ENCODE measurements at places on chromosomes 2 and 18.

DNA sequence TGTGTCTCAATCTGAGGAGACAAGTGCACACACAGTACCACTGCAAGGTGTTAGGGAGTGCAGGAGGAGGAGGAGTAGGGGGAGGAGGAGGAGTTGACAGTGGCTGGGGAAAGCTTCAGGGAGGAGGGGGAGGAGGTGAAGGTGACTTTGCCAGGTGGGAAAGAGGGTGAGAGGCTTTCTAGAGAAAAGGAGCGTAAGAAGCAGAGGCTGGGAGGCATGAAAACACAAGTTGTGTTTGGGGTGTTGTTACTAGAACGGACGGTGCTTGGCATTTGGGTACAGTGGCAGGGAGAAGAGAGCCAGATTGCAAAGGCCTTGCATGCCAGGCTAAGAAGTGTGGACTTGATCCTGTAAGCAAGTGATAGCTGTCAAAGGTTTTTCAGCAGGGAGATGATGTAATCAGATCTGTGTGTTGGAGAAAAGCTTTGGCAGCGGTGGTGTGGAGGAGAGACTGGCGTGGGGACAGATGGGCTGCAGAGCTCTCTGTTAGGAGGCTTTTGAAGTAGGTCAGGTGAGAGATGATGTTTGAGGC is 16.2 kb downstream of the TANC1 start:
- no peak for DNase-seq

DNA sequence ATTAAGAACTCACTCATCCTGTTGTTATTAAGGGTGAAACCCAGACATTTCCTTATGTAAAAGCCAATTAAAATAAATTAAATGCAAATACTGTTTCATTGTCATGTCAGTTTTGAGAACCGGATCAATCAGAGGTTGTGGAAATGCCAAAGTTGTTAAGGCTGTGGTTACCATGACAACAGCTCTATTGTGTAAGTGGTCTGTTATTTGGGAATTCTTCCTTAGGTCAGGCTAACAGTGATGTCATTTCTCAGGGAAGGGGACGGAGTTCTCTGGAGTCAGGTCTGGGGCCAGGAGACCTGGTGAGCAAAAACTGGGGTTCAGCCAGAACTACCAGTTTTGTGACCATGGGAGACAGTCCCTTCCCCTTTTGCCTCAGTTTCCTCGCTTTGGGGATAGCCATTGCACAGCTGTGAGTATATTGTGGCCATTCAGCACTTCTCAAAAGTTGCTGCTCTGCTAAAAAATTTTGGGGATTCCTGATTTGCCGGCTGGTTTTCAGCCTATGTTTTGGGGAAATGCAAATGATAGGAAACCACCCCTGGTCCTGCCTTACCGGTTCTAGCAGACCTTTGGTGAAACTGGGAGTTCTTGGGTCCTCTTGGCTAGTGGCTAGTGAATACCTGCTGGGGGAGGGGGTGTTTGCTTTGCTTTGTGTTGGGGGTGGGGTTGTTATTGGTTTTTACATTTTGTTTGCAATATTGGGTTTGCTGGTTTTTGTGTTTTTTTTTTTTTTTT is 21.6 kb downstream of the HPCAL1 start:
- no peak for DNase-seq

DNA sequence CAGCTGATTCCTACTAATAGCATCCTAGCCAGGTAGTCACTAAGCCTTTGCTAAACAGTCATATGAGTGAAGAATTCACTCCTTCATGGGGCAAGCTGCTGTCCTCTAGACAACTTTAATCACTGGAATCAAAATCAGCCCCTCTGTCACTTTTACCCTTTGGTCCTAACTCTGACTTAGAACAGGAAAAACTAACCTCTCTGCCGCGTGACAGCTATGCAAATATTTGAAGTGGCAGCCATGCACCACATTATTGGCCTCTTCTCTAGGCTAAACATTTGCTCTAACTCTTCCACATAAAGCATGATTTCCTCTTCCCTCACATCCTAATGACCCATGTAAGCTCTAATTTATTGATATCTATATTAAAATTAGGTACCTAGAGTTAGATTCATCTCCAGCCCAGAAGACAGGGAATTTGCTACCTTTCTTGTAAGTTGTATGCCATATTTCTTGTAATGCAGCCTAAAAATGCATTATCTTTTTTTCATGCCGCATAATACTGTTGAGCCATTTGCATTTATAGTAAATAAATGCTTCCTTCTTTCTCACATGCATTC is 12.8 kb upstream of the ONECUT2 start:
- no peak for DNase-seq

- no peak for DNase-seq
These were observed 363.8 kb upstream of the TRIB2 start for GRCh38 chr2:12352889-12353288.

DNA sequence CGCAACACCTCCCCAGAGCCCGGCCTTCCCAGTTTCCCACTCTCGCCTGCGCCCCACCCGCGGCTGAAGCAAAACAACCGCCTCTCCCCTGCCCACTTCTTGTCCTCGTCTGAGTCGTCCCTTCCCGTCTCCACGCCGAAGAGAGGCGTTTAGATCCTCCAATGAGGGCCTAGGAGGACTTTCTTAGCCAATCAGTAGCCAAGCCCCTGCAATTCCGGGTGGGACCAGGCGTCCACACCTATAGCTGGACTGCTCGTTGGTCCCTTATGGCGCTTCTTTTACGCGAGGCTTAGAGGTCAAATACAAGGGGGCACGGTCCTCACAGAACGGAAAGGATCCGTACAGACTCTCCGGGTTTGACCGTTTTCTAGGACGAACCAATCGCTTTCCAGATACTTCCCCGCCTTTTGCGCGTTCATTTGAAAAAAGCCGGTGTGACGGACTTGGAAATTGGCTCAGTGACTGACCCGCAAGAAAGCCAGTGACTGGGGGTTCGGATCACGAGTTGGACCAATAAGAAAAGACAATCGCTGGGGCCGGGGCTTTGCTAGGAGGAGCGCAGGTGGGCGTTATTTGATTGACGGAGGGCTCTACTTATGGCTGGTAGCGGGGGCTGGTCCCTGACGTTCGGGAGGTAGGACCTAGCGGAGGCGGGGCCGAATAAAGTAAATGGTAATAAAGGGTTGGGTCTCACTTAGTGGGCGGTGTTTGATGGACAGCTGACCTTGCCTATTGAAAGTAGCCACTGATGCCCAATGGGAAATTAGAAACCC is 581 bp upstream of the PPM1B start:
- peak; percentile 96 for DNase-seq

- no peak for DNase-seq
These were observed 68.3 kb downstream of the NDUFA10 start for GRCh38 chr2:239956818-239957261.

DNA sequence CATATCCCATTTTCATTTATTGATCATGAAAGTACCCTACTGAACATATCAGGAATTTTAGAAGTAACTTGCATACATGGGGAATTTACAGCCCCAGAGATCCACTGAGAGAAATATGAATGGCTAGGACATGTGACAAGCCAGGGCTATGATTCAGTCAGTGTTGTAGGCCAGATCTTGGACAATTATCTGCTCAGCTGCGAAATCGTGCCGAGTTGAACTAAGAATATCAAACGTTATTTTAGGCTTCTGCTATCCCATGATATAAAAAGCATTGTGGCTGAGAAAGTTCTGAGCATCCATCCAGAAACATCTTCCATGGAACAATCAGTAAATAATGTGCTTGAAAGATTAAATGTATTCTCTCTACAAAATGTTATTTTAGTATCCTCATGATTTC is 85.7 kb upstream of the UNC80 start:
- no peak for DNase-seq

DNA sequence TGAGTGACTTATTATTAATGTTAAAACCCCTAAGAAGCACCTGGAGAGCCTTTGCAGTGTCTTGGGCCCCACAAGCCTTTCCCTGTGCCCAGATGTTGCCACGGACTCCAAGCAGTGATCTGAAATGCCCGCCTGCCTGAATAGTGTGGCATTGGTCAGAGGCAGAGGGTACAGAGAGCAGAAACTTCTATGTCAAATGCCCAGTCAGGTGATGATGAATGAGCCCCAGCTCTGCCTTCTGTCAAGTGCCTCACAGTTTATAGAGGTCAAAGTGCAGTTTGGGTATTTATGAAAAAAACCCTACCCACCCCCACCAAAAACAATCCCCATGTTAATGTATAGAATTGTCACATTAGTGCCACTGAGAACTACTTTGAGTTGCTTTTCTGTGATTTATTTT is 170.0 kb upstream of the SIX3 start:
- DNase-seq: no peak

DNA sequence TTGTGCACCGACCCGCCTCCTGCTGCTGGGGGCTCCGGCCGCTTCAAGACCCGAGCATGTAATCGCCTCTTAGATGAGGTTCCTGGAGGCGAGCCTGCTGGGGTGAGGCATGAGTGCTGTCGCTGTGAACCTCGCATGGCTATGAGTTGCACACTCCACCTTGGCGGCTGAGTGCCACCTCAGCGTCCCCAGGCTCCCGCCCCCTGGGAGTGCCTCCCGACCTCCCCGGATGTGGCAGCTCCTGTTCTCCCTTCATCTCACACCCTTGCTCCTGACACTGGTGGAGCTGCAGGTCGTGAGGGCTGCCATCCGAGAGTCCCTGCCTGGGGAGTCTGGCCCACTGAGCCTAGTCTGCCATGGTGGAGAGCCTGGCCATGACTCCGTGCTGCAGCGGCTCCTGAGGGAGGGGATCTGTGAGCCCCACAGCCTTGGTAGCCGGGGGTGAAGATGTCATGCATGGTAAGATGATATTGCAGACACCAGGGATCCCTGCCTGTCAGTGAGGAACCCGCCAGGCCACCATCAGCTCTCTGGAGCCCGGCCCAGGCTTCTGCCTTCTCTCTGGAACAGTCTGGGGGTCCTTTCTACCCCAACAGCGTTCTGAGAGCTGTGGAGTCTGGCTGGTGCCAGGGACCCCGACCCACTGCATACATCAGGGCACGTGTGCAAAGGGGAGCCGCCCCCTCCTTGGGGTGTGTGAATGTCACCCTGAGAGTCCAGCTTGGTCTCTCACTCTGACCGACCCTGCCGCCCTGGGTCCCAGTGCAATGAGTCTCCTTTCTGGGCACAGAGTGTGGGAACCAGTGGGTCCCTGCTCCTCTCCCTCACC is 61.6 kb upstream of the HS6ST1 start:
- no peak for DNase-seq

DNA sequence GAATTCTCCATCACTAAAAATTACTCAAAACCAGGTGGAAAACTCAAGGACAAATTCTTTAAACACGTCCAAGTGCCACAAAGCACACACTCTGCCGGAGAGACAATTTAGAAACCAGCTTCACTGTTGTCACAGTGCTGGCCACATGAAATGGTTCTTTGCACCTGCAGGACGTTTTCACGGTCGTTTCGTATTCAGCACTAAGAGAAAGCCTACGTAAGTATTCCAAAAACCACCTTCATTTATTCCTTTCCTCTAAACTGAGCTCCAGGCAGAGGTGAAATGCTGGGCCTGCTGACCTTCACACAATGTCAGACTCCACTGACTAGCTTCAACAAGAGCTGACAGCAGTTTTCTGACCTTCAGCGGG is 680 bp downstream of the ATP5F1A start:
- DNase-seq: no peak

- DNase-seq: no peak
These were observed 558 bp upstream of the NEMP2 start for GRCh38 chr2:190535121-190535439.

DNA sequence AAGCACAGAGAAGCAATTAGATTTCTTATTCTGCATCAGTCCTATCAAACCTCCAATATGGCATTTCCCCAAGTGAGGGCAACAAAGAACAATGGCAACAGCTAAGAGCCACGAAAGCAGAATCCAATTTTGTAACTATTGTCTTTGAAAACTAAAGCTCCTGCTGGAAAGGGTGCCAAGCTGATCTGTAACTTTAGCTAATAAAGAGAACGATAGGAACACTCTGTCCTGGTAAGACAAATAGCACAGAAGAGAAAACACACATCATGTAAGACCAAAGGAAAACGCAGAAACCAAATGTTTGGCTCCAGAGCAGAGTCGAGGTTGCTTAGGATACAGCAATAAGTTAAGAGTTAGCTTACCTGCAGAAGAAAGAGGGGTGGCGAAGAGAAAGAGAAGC is 160.5 kb downstream of the STK39 start:
- no peak for DNase-seq

- DNase-seq: no peak
These were observed 177.7 kb downstream of the DIS3L2 start for GRCh38 chr2:232139171-232139594.

DNA sequence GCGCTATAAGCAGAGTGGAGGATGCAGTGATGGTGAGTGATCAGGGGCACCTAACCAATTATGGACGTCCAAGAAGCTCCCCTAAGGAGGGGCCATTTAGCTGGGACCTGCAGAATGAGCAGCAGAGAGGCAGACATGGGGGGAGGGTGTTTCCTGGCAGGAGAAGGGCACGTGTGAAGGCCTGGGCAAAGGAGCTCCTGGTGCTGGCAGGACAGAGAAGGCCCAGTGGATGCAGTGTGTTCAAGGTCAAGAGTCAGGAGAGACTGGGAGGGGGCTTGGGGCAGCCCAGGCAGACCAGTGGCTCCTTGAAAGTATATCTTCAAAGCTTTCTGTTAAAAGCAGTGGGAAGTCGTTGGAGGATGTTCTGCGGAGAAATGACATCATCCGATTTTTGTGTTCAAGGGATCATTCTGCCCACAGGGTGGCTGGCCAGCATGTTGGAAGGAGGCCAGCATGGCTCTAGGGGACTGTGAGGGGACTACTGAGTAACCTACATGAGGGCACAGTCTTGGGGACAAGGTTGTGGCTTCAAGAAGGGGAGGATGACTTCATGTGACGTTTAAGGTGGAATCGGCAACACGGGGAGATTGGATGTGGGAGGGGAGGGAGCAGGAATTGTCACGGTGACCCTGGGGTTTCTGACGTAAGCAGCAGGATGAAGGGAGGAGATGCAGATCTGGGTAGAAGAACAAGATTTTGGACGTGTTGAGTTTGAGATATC is 9.0 kb upstream of the CIB4 start:
- DNase-seq: no peak

DNA sequence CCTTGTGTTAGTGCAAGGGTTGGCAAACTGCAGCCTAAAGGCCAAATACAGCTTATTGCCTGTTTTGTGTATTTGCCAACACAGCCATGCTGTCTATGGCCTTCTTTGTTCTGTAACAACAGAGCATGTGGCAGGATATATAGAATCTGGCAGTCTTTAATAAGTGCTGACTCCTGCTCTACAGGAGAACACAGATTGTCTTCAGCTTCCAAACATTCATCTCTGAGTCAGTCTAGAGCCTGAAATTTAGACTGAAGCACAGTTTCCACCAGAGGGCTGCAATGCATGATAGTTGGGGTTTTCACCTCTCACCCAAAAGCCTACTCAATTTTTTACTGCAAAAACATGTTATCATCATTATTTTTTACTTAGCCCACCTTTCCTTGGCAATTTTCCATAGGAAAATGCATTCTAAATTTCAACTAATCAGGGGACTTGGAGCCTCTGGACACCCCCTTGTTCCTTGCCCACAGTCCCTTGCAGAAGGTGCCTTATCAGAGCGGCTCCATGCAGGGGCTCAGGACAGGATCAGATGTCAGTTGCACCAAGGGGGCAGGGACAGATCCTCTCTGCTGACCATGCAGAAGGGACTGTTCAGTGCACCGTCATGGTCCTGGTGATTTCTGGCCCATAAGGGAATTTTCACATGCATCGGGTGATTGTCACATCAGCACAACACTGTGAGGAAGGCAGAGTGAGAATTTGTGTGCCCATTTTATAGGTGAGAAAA is 12.4 kb downstream of the IL37 start:
- DNase-seq: no peak

Data from stimulated activated CD4-positive, alpha-beta T cell treated with anti-CD3 and anti-CD28 coated beads, TNF-alpha, amount 100 ng/mL, for 24 hours (primary cell).